H9 (cell line): ENCODE measurements at places on chromosomes 16 and 17.

DNA sequence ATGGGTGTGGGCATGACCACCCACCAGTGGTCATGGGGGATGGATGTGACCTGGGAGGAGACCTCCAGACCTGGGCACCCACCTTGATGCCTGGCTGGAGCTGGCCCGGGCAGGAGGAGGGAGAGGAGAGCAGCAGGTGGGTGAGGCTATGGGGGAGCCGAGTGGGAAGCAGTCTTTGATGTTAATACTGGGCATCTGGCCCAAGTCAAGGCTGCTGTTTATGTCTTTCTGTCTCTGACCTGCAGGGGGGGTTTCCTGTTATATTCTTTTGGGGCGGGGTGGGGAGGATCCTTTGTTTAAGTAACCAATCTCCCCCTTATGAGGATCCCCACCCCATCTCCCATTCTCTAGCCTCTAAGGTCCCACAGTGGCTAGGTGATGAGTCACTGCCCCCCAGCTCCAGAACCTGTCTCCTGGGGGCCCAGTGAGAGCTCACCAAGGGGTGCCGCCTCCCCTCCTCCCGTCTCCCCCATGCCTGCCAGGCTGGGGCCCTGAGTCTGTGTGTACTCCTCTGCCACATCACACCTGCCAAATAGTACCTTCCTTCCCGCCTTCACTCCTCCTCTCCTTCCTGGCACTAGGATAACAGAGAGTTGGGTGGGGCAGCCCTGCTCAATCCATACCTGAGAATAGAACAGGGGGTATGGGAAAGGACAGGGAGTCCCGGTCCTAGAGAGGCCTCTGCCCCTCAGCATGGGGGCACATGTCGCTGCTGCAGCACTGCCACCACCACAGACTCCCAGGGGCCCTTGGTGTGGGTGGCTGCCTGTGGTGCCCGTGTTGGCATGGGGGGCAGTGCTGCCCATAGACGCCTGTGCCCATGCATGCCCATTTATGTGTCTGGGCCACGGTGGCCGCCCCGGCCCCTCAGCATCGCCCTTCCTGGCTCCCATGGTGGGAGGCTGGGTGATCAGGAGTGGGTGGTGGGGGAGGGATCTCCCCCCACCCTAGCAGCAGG, 7.3 kb downstream of the THRA start:
- DNase-seq, result peak; percentile 39

DNA sequence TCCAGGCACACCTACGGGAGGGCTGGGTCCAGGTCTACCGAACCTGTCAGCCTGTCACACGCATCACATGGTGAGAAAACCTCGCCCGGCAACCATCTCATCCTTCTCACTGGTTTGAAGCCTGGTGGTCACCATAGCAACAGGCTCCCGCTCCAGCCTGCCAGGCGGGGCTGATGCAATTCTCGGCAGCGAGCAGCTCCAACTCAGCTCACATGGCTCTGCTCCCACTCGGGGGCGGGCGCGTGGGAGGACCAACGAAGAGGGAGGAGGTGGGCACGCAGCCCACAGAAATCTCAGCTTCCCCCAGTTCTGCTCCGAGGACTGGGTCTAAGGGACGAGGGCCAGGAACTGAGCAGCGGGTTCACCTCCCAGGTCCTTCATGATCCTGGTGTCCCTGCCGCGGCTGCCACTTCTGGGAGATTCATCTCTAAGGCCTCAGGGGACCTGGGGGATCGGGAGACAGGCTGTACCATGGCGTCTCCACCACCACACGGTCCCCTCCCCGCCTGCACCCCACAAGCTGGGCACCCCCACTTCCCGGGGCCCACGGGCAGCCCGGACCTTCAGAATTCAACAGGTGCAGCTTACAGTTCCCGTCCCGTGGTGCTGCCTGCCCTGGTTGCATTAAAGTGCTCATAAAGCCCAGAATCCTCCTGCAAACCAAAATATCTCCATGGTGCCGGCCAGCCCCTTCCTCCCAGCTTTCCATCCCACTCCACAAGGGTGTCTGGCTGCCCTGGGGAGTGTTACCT, 25.8 kb downstream of the ABR start:
- DNase-seq, result peak; percentile 82

DNA sequence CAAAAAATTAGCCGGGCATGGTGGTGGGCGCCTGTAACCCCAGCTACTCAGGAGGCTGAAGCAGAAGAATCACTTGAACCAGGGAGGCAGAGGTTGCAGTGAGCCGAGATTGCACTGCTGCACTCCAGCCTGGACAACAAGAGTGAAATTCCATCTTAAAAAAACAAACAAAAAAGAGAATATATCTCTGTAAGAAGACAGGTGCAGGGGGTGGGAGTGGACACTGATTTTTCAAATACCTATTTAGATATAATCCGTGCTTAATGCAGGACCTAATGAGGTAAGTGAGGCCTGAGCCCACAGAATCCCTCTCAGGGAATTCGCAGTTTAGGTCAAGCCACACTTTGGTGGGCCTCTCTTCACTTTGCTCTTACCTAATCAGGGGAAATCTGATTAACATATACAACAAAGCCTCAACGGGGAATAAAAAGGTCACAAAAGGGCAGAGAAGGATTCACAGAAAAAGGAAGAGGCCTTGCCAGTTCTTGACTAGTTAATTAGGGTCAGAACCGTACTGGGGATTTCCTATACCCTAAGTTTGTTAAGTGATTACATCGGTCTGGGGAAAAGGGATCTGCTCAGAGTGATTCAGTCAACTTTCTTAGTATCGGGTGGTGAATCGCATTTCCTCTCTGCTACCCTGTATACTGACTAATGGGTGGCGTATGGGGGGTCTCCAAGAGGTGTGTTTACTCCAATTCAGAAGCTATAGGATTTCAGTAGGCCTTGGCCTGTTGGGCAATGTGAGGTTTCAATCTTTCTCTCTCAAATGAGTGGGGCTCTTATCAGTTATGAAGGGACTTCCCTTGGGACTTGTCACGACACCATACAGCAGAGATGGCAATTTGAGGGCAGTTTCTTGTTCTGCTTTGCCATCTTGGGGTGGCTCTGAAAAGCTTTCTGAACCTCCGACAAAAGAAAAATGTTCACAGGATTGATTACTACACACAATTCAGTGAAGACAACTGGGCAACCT, 1.9 kb upstream of the NFAT5 start:
- no peak for DNase-seq

- DNase-seq, result no peak
These were observed 9.1 kb downstream of the ATP2A3 start for GRCh38 chr17:3954976-3955672.

- DNase-seq, result no peak
These were observed 32.5 kb downstream of the MARF1 start for GRCh38 chr16:15610369-15610871.
